Occipital lobe (tissue), 3 donors: ENCODE measurements at places on chromosomes 7 and 10.

GRCh38 chr7:45573661-45574415, at the start of gene ADCY1:
ADCY1 (plus strand) TSS chr7:45574368; CDS start chr7:45574544, 176 bp downstream.
- no peak for DNase-seq

DNA sequence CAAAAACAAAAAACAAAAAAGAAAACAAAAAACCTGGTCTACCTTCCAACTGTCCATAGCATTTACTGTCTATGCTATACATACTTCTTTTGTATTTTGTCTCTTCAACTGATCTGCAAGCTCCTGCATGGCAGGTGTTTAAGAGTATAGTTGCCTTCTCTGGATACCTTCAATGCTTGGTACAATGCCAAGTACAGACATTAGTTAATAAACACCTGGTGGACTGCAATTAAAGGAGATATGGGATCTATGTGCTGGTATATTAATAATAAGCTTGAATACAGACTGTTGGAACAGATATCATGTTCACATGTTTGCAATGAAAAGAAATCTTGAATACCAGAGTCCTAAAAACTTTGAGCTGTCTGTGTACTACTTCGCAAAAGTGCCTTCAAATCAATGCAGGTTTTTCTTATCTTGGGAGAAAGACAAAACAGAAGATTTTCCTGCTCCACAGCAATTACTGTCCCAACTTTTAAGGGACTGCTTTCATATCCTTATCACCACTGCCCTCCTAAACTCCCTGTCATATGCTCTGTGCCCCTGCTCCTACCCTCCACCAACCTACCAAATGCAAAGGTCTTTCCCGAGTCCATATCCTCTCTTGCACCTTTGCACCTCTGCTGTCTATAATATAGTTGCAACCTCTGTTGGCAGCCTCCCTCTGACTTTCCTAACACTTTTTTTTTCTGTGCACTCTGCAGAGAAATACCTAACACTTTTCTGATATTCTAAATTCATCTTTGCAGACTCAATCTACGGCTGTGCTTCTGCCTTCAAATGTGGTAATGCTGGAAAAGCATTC, 85.1 kb downstream of the DNMBP start:
- DNase-seq = no peak

- no peak for DNase-seq
Measured at GRCh38 chr10:7488418-7488829, 77.6 kb upstream of the SFMBT2 start.

DNA sequence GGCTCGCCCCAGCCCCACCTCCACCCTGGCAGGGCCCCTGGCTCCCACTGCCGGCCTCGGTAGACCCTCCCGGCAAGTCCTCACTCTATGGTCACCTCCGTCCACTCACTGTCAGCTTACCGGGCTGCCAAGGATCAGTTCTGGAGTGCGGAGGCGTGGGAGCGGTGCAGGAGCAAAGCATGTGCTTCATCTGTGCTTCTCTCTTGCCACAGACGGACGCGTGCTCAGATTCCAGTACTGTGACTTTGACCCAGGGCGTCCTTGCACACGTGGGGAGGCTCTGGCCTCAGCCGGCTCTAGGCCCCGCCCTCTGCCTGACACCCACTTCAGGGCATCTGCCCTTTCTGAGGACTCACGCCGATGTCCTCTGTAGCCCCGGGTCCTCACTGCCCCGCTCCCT, 547.5 kb upstream of the FOXK1 start:
- no peak for DNase-seq

GRCh38 chr7:92872701-92873100, 36.3 kb upstream of the CDK6 start:
- DNase-seq = no peak

DNA sequence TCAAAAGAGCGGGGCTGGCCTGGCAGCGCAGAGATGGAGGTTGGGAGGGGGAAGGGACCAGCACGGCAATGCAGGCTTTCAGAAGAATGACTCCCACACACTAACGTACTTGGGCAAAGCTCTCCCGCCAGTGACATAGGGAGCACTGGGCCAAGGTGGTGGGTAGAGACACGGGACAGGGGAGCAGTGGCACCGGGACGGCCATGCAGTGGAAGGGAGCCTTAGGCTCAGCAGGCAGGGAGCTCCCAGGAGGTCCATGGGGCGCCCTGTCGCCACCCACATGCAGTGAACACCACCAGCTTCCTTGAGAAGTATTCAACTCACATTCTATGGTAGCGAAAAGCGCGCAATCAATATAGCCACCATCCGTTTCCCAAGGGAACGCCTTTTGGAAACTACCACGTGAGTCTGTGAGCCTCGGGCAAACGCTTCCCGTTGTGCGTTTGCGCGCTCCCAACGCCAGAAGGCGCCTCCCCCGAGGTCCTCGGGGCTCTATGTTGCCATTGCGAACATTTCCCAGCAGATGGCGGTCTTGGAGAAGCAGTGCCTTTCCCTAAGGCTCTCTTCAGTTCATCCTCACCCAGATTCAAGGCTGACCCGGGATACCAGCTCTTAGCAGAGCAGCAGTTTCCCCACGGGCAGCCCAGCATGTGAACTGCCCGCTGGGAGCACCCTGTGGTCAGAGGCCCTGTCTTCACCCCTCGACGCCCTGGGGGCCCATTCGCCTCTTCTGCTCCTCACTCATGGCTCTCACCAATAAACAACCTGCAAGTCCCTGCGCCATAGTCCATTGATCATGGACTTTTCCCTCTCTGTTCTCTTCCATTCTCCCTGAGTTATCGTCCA, 16.4 kb upstream of the OPALIN start:
- DNase-seq = peak; percentile 90
